SK-N-SH treated with all-trans-retinoic acid at 6 μM for 48 hours (cell line): ENCODE measurements at places on chromosomes 7 and 10.
A peak's percentile ranks its signal among the peaks of the same experiment; 100 is the strongest.

DNA sequence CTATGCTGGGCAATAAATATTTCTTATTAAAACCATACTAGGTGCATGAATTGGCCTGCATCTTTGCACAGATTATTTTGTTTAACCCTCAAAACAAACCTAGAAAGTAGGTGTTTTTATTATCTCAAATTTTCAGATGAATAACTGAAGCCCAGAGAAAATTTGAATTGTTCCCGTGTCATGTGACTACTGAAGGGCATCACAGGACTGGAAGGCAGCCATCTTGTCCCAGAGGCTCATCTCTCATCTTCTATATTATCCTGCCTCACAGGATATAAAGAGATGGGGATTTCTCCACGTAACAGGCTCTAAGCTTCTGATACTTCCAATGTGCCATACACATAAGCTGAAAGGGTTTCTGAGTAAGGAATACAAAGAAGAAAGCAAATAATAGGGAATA is 84.0 kb upstream of the ODAD2 start:
- no peak for ATAC-seq

DNA sequence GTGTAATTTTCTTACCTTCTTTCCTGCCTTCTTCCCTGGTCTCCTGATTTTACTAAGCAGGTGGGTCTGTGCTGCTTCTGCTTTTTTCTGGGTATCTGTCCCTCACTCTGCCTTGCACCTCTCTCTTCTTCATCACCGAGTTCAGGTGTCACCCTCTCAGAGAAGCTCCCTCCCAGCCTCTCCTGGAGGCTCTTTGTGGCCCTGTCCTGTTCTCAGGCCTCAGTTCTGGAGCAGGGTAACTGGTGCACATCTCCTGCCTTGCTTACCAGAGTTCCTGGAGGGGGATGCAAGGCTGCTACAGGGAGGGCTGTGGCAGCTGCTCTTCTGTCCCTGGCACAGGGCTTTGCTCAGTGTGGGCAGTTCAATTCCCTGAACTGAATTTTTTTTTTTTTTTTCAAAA is 66.1 kb downstream of the RBM33 start:
- ATAC-seq = no peak

GRCh38 chr10:93097386-93097785 is 23.7 kb downstream of the CYP26A1 start:
- no peak for ATAC-seq

DNA sequence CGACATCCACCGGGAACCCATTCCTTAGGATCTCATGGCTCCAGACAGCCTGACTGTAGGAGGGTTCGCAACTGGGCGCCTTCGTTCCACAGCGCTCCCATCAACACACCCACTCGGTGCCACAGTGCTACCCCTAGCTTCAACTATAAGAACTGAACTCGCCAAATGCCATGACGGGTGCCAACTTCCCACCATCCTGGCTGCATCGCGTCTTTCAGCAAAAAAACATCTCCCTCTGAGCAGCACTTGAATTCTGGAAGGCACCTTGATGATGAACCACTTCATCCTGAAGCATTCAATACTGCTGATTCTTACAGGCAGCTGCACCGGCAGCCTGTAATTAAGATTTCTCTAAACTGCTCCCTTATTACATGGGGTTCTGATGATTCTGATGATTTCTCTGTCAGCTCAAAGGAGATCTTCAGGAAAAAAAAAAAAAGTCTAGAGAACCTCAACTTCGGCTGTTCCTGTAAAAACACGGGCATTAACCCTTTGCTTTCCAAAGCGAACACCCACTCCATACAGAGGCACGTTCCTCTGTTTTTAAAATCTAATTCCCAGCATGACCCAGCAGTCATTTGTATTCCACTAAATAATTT is 1.3 kb downstream of the CYTH3 start:
- ATAC-seq = peak; percentile 85

DNA sequence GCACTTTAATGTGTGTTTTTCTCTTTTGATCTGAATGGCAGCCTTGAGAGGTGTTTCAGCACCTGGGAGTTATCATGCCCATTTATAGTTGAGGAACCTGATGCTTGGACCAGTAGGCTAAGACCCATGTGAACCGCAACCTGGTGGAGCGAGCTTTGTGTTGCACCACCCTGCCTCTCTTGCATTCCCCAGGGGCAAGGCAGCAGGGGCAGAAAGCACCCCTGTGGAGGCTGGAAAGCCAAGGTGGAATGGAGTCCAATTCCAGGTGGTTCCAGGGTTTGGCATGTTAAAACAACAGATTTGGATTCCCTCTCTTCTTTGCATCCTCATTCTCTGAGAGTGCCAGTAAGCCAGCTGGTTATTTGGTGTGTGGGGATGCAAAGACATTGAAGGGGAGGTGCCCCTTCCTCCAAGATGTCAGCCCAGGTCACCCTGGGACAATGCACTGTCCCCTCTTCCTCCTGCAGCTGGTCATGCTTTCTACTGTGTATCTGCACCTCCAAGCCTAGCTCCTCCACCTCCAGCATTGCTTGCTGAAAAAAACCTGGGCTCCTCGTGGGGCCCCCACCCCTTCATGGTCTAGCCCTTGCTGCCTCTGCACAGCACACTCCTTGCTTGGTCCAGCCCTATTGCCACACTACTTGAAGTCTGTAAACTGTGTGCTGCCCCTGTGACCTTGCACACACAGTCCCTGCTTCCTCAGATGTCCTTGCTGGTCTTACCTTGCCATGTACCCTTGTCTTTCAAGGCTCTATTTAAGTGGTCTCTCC is 5.6 kb upstream of the CDH23 start:
- ATAC-seq = no peak
